ENCODE measurements at places on chromosomes 3 and 15. TPM values are rescaled to one million over a fixed set of nuclear protein-coding genes. Genes with fewer than 3 reads are reported as not detected.

SMC4 gene
- 70.2 TPM for total RNA-seq

FHIT gene
- total RNA-seq: not detected

MAPK6 gene
- 24.5 TPM for total RNA-seq

DNA sequence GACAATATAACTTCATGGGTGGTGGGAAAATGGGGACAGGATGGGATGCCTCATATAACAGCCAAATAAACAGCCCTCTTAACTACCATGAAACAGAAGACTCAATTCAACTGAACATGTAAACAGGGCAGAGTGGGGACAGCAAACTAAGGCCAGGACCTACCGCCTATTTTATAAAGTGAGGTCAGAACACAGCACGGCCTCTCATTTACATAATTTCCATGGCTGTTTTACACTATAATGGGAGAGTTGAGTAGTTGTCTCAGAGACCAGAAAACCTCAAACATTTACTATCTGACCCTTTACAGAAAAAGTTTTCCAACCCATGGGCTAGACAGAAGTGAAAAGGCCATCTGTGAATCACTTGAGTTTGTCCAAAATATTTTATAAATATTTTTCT is 56.7 kb upstream of the SNRPA1 start:
- no peak for DNase-seq

DNA sequence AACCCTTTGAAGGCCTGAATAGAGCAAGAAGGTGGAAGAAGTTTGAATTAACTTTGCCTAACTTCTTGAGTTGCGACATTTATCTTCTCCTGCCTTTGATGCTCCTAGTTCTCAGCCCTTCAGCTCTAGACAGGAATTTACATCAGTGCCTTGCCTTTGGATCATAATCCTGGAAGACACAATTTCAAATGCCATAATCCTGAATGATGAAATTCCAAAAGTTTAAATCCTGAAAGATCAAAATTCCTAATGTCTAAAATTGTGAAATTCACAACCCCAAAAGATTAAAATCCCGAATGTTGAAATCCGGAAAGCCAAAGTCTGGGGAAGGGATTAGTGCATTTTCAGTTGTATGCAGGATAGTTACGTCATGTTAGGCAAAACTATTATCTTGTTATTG is 166.6 kb upstream of the PDZRN3 start:
- no peak for DNase-seq

All from HT-29 (cell line).